ENCODE measurements at places on chromosomes 16 and 17.
A peak's percentile ranks its signal among the peaks of the same experiment; 100 is the strongest.

GRCh38 chr17:79391376-79392233, 219.2 kb downstream of the RBFOX3 start:
- peak; percentile 56 for DNase-seq

DNA sequence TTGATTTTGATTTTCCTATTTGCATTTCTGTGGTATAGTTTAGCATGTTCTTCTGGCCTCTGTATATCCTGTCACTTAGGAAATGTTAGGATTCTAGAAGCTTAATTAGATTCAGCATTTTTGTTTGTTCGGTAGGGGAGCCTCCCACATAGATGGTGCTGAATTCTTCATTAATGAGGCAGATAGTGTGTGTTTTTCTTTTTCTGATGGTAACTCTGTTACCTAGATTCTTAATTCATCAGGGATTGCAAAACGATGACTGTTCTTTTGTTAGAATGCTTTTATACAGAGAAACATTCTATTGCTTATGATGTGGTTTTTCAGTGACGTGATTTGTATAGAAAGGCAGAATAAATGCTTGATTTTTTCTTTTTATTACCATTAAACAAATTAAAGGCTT, 19.0 kb downstream of the BANP start:
- DNase-seq: no peak

GRCh38 chr17:20938244-20938643, 104.6 kb downstream of the USP22 start:
- no peak for DNase-seq

- no peak for DNase-seq
Observed at GRCh38 chr17:48628649-48629410, 2.7 kb upstream of the HOXB9 start.

GRCh38 chr17:48043176-48043575, 5.0 kb upstream of the NFE2L1 start:
- DNase-seq: no peak

GRCh38 chr17:21330436-21331160, 45.6 kb upstream of the KCNJ12 start:
- DNase-seq: no peak

DNA sequence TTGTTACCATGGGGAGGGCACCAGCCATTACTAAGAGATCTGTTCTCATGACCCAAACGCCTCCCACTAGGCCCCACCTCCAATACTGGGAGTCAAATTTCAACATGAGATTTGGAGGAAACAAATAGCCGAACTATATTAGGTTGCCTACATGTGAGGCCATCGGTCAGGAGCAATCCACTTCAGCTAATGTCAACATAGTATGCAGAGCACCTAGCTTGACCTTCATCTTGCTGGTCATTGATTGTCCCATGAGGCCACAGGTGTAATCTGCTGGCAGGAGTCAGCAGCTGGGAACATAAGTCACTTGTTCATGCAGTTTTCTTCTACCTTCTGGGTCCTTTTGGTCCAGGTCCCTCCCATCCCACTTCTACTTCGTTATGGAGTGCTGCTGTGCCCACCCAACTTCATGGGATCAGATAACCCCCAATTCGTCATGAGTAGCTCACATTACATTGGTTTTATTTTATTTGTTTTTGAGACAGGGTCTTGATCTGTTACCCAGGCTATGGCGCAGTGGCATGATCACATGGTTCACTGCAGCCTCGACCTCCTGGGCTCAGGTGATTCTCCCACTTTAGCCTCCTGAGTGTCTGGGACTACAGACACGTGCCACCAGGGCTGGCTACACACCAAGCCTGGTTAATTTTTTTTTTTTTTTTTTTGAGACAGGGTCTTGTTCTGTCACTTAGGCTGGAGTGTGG, 5.9 kb upstream of the KPNA2 start:
- DNase-seq: no peak

- no peak for DNase-seq
Observed at GRCh38 chr17:56690441-56691291, 97.2 kb downstream of the NOG start.

DNA sequence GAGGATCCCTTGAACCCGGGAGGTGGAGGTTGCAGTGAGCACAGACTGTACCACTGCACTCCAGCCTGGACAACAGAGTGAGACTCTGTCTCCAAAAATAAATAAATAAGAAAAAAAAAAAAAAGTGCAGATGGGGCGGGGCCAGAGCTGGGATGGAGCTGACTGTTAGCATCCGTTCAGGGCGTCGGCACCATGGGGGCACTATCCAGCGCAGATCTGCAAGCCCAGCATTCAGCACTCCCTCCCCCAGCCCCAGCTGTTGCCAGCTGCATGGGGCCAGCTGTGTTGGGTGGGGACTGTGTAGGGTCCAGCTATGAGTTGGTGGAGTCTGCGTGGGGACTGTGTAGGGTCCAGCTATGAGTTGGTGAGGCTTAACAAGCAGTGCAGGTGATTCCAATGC, 13.3 kb downstream of the GPRC5C start:
- DNase-seq: no peak

GRCh38 chr16:12602811-12603698, 200.6 kb downstream of the CPPED1 start:
- no peak for DNase-seq

GRCh38 chr16:88705076-88705684, 1.0 kb downstream of the RNF166 start:
- DNase-seq: no peak

All from T-helper 2 cell (primary cell).